ENCODE measurements at places on chromosomes 6 and 20.

- no peak overlapping the region for H3K4me3 ChIP-seq
- no peak overlapping the region for H3K27ac ChIP-seq
- no peaks in the 10 kb centered on the region for H3K27me3 ChIP-seq
- no peaks in the 10 kb centered on the region for H3K36me3 ChIP-seq
- no peak for DNase-seq
- H3K4me1 ChIP-seq = no peaks in the 10 kb centered on the region
Measured at GRCh38 chr6:84466511-84466910, 239.1 kb upstream of the CEP162 start.

- no peak for DNase-seq
- H3K4me1 ChIP-seq = peaks cover 6% of the 10 kb centered on the region
- H3K4me3 ChIP-seq = no peak overlapping the region
- no peak overlapping the region for H3K27ac ChIP-seq
- no peaks in the 10 kb centered on the region for H3K27me3 ChIP-seq
Measured at GRCh38 chr20:17943343-17943742, 25.3 kb downstream of the SNX5 start.

DNA sequence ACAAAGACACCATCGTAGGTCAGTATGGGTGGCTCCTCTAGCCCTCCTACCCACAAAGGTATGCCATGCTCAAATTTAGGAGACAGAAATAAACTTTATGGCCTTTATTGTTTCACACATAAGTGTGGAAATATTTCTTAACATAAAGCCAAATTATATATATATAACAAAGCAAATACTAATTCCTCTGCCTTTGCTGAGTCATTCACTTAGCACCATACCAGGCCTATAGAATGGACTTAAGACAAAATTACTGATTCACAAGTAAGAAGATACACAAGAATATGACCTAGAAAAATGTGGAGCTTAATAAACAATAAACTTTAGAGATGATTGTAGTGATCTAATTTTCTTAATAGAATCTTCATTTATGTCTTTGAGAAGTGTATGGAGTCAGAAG, 5.2 kb downstream of the FRK start:
- H3K27me3 ChIP-seq = peaks cover 25% of the 10 kb centered on the region
- no peak overlapping the region for H3K4me3 ChIP-seq
- no peaks in the 10 kb centered on the region for H3K36me3 ChIP-seq
- no peak for DNase-seq
- H3K4me1 ChIP-seq = no peaks in the 10 kb centered on the region

DNA sequence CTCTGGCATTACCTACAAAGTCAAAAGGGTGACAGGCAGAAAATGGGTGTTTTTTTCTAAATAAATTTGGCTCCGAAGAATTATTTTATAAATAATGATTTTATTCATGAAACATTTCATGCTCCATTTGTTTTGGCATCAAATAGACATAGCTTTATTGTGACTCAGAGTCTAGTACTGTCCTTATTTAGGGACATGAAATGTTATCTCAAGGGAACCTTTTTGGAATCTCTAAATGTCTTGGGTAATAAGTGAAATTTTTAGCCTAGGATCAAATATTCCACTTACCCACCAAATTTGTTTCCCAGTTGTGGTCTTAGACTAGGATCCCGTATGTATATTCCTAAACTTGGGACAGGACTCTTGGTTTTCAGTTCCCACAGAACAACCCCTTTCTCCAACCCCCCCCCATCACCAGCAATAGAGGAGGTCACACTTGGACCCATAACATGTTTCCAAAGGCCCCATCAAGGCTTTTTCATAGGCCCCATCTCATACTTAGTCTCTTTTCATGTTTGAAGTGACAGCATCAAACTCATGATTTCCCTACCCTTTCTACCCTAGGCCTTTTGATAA, 81.8 kb downstream of the JAG1 start:
- H3K27ac ChIP-seq = no peak overlapping the region
- no peak overlapping the region for H3K4me3 ChIP-seq
- no peaks in the 10 kb centered on the region for H3K4me1 ChIP-seq
- no peaks in the 10 kb centered on the region for H3K27me3 ChIP-seq
- no peak for DNase-seq
- H3K36me3 ChIP-seq = peaks cover 2% of the 10 kb centered on the region

DNA sequence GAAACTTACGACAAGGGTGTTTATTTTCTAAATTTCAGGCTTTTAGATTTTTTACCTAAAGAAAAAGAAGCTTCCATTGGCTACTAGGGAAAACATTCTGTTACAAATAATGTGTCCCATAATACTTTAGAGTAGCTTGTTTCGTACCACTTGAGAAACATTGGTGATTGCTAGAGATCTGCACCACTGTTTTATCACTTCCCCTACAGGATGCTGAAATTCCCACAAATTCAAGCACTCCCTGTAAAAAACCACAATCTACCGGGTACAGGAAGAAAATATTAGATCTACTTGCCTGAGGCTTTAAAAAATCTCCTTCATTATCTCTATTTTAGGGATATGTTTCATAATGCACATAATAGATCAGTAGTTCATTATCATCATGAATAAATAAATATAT, 29.9 kb downstream of the SEL1L2 start:
- no peaks in the 10 kb centered on the region for H3K36me3 ChIP-seq
- DNase-seq = no peak
- H3K4me3 ChIP-seq = no peak overlapping the region
- no peak overlapping the region for H3K27ac ChIP-seq
